ENCODE measurements at places on chromosomes 5 and 9.

DNA sequence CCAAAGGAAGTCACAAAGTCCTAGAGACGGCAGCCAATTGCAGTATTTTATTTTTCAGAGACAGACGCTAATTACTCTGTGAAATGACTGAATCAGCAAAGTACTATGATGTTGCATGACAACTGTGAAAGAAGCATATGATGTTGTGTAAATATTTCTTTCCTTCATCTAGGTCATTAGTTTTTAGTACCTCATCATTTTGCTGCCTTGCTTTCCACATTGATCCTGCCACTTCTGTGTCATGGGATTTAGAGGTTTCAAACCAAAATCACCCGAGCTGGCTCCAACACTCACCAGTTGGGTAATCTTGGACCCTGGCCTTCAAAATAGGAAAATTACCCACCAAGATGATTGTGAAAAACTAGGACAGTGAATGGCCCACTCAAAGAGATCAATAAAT, 585.2 kb downstream of the ACTL7B start:
- no peak for DNase-seq

- no peak for DNase-seq
Measured at GRCh38 chr9:109453210-109453842, 44.8 kb downstream of the PTPN3 start.

DNA sequence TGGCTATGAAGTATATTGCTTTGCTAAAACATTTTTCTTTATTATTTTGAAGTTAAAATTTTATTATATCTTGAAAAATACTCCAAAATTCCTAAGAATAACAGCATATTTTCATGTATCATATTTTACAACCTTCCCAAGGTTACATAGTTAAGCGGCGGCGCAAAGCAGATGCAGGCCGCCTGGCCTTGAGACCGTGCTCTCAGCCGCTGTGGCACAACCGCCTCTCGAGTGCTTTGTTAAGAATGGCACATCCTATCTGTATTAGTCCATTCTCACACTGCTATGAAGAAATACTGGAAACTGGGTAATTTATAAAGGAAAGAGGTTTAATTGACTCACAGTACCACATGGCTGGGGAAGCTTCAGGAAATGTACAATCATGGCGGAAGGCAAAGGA, 228.8 kb downstream of the ARRDC3 start:
- DNase-seq, result no peak

DNA sequence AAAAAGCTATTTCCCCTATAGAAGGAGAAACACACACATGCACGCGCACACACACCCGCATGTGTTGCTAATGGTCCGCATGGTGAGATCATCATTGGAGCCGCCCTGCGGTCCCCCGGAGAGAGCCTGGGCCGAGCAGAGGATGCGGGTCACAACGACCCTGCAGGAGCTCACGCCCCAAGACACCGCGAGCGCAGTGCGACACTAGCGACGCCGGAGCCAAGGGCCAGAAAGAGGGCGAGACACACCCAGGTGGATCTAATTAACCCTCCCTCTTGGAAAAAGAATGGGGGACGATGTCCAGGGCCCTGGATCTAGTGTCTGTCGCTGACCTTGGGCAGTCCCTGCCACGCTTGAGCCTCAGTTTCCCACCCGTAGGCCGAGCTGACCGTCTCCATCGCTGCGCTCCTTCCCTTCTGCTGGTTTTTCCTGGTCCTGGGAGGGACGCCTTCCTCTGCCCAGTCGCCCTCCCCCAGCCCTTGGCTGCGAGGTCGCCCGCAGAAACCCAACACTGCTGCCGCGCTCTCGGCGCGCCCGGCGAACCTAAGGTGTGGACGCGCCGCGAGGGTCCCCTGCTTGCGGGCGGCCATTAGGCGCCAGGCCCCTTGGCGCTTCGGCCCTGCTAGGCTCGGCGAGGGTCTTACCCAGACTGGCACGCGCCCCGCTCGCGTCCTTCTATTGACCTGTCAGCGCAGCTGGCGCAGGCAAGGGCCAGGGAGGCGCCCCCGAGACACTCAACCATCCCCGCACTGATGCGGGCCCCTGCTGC, 47.5 kb upstream of the RNF20 start:
- DNase-seq, result peak; percentile 45
